ENCODE measurements at places on chromosomes 2 and 18.

DNA sequence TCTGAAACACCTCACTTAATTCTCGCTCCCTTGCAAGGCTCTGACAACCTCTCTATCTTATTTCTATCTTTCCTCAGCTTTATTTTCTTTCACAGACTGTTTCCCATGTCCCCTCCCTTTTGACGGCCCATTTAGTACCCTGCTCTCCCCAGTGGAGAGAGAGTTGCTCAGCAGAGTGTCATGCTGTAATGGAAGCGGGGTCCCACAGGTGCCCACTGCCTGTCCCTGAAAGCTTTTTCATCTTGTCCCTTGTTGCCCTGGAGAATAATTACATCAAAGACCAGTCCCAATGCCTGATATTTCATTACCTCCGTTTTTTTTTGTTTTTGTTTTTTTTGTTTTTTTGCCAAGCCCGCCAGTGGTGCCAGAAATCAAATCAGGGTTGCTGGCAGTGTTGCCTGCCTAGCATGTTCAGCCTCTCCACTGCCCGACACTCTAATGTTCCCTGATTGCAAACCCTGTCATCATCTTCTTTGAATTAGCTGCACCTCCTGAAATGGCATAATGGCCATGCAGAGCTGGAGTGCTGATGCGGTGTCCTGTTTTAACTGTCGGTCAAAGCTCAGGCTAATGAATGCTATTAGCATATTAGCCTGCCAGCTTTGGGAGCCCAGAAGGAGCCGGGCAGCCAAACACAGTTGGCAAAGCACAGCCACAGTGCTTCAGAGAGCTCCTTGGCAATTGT, 71.2 kb upstream of the CAVIN2 start:
- DNase-seq = no peak

DNA sequence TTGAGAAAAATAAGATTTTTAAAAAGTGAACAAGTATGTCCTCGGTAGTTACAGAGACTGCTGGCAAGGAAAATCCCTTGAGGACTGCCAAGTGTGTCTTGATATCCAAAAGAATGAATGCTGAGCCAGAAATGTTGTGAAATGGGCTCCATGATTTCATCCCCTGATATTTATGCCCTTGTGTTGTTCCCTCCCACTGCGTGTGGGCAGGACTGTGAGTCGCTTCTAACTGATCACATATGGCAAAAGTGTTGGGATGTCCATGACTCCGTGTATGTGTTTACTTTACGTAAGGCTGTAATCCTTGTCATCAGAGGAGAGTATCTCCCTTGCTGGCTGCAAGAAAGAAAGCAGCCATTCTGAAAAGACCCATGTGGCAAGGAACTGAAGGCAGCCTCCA, 285.1 kb downstream of the SS18 start:
- no peak for DNase-seq

DNA sequence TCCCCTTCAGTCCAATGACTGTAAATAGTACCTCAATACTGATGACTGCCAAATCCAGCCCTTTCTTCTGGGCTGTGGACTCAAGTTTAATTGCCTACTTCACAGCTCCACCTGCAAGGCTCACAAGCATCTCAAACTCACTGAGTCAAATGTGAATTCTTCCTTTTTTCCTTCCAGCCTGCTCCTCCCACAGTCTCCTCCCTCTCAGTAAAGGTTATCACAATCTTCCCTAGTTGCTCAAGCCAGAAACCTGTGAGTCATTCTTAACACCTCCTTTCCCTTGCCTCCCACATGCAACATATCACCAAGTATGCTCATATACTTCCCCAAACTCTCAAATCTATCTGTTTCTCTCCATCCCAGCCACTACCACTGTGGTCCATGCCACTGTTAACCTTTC, 3.7 kb upstream of the MFSD6 start:
- no peak for DNase-seq

DNA sequence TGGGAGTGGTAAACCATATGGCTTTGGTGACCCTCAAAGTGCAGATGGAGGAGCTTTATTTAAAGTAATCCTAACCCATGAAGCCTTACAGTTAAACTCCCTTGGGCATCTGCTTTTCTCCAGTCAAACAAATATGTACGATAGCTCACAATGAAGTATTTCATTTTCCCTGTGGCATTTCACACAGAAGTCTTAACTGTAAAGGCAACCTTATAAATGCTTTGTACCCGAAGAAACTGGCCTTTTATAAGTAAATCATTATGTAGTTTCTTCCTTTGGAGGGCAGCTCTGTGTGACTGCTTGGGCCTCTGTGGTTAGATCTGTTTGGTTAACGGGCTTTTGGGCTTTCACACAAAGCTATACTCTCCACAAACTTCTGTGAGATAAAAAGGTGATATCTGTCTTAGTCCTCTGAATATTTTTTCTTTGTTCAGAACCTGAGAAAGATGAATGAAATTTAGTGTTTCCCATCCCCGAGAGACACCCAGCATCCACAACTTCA, 46.6 kb downstream of the SCN1A start:
- no peak for DNase-seq

- DNase-seq = no peak
These were observed 180.8 kb downstream of the PPP1R1C start for GRCh38 chr2:182166406-182166805.

GRCh38 chr2:88442473-88442872, 10.0 kb downstream of the FOXI3 start:
- no peak for DNase-seq

DNA sequence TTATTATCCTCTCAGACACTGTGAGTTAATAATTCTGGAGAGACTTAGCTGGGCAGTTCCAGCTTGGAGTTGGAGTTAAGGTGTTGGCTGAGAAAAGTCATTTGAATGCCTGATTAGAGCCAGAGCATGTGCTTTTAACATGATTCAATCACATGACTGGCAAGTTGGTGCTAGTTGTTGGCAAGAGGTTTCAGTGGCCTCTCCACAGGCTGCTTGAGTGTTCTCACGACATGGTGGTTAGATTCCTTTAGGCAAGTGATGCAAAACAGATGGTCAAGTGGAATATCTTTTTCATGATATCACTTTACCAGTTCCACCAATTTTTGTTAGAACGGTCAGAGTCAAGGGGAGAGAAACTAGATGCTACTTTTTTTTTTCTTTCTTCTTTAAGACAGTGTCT, 262.7 kb upstream of the FN1 start:
- DNase-seq = no peak

DNA sequence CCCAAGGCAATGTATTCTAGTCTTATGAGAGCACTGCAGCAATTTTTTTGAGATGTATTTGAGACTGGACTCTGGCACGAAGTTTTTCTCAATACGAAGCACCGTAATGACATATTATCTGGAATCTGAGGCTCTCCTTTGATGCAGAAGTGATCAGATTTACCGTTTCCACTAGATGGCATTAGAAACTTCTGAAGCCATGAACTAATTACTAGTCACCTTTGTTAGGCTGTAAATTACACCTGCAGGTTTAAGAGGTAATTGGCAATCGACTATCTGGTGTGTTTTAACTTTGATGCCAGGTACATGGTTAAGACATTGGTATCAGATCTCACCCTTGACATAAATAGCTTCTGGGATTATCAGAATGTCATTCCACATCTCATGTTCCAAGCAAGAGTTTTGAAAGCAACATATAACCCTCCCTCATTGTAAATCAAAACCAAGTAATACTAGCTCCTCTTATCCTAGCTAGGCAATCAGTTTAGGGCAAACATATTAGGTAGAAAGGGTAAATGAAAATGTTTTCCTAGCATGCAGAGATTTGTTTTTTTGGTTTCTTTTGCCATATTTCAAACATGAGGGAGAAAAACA, 254.6 kb upstream of the SPRED2 start:
- DNase-seq = no peak

GRCh38 chr18:39600894-39601293, 2035.3 kb upstream of the CELF4 start:
- no peak for DNase-seq

GRCh38 chr2:128115921-128116623, 25.1 kb downstream of the UGGT1 start:
- no peak for DNase-seq

DNA sequence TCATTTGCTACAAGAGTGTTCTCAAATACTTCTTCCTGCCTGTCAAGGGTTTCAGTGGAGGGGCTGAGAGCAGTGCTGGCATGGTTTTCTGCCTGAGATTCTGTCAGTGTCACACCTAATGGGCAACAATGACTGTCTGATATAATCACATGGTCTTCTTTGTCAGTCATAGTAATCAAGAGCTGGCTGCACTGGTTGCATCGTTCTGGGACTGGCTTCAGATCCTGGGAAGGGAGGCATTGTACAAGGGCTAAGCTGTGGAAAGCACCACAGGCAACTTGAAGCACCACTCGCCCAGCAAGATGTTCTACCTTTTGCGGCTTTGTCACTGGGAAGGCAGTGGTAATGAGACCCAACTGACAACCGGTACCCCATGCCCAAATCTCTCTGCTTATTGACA, 19.6 kb downstream of the ALS2 start:
- DNase-seq = no peak

GRCh38 chr2:39693245-39693644, 27.5 kb downstream of the TMEM178A start:
- DNase-seq = no peak

DNA sequence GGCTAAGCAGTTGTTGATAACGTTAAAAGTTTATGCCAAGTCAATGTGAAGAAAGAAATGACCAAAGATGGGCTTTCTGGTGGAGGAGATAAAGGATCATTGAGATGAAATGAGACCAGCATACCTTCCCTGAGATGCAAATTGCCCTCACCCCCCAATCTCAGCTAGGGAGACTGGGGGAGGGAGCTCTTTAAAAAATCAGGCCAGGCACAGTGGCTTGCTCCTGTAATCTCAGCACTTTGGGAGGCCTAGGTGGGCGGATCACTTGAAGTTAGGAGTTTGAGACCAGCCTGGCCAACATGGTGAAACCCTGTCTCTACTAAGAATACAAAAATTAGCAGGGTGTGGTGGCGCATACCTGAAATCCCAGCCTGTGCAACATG, 30.9 kb upstream of the KCMF1 start:
- no peak for DNase-seq

DNA sequence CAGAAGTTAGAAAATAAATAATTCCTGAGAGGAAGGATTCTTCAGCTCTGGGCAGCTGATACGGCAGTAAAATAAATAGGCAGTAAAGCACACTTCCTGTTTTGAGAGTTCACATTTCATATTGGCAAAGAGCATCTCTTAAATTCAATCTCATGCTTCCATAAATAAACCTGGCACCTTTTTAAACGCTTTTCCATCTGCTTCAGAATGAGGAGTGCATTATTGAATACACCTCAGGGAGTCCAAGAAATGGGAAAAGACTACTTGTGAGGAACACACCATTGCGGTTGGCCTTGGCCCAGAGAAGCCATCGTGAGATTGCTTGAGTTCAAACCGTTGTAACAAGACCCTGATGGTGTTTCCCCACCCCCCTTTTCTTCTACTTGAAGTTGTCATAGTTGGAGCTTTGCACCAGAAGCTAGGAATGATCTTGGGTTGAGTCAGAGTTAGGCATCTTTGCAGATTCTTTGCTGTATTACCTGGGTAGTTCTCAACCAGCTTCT, 123.9 kb downstream of the RDH14 start:
- DNase-seq = no peak

DNA sequence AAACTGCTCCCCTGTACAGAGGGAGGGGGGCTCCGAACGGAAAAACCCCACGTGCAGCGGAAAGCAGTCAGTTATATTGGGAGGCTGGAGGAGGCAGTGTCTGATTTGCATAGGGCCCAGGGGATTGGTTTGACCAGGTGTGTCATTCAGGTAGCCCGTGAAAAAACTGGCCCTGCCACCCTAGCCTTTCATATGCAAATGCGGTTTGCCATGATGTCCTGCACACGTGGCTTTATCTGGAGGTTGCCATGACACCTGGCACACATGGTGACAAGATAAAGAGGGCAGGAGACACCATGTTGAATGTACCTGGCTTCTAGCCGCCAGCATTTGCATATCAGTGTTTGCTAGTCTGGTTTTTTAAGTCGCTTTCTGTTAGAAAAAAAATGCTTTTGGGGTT, 20.5 kb downstream of the SLC25A52 start:
- no peak for DNase-seq

DNA sequence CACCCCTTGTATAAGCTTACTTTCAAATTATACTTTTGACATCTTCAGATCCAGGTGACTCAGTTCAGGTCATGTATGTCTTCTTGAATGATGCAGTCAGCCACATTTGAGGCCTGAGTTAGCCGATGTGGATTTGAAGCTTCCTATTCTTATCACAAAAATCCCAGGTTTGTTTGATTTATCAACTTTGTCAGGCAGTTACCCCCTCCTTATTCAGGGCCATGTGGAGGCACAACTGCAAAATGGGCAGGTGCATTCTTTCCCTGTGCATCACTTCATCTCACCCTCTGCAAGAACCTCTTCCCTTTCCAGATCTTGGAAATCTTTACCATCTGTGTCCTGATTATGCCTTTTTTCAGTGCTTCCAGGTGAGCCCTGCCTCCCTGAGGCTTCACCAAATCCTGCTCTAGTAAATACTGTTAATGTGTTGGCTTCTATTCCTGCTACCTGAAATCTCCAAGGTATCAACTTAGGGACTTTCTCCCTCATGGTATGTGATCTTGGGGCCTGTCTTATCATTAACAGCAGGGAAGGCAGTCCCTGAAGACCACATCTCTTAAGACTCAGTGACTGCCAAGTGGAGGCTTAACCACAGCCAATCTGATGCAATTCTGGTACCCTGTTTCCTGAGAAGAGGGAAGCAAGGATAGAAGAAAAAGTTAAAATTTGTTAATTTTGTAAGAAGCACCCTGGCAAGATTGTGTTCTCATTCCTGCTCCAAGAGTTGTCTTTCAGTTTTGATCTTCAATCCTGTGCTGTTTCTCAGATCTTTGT, 9.4 kb upstream of the ARHGAP28 start:
- DNase-seq = no peak

- DNase-seq = no peak
These were observed 37.6 kb downstream of the LRP2 start for GRCh38 chr2:169324581-169325260.

All from H54 (cell line).